ENCODE measurements at places on chromosomes 16 and 17. TPM values are rescaled to one million over a fixed set of nuclear protein-coding genes. Genes with fewer than 3 reads are reported as not detected.

The FOXJ1 gene
- polyA plus RNA-seq = 0.68 TPM

The SLFN5 gene
- polyA plus RNA-seq = 158 TPM

The STX1B gene
- polyA plus RNA-seq = 0.03 TPM

The MLST8 gene
- polyA plus RNA-seq = 30.8 TPM

The FSCN2 gene
- polyA plus RNA-seq = not detected

The CCL15 gene
- not detected for polyA plus RNA-seq

The USP43 gene
- polyA plus RNA-seq = 0.31 TPM

The DCTPP1 gene
- polyA plus RNA-seq = 73.7 TPM

The IGSF6 gene
- polyA plus RNA-seq = 0.32 TPM

The NETO2 gene
- 1.5 TPM for polyA plus RNA-seq

The MT1A gene
- polyA plus RNA-seq = not detected

The LDHD gene
- polyA plus RNA-seq = 0.10 TPM

The MFAP4 gene
- not detected for polyA plus RNA-seq

The SSTR5 gene
- not detected for polyA plus RNA-seq

The CA7 gene
- not detected for polyA plus RNA-seq

The RFWD3 gene
- 20.1 TPM for polyA plus RNA-seq

The DVL2 gene
- 24.0 TPM for polyA plus RNA-seq

The NOXO1 gene
- polyA plus RNA-seq = not detected

The KNOP1 gene
- 11.0 TPM for polyA plus RNA-seq

The SARM1 gene
- polyA plus RNA-seq = 8.5 TPM

The VASN gene
- polyA plus RNA-seq = not detected

The WNK4 gene
- polyA plus RNA-seq = not detected

The NSF gene
- polyA plus RNA-seq = 22.7 TPM

The MT1E gene
- polyA plus RNA-seq = 40.4 TPM

The PIGW gene
- polyA plus RNA-seq = 11.4 TPM

The PDIA2 gene
- polyA plus RNA-seq = not detected

The SLC12A3 gene
- polyA plus RNA-seq = not detected

The BCL6B gene
- 0.09 TPM for polyA plus RNA-seq

The ARHGAP44 gene
- polyA plus RNA-seq = not detected

The SECTM1 gene
- polyA plus RNA-seq = 1.9 TPM

The TMC8 gene
- polyA plus RNA-seq = 139 TPM

The CDH11 gene
- not detected for polyA plus RNA-seq

The KRT23 gene
- not detected for polyA plus RNA-seq

The SOX15 gene
- polyA plus RNA-seq = not detected

The TEN1 gene
- polyA plus RNA-seq = 21.0 TPM

The GPRC5C gene
- not detected for polyA plus RNA-seq

The NOD2 gene
- polyA plus RNA-seq = 1.9 TPM

The SCNN1B gene
- not detected for polyA plus RNA-seq

The KRTAP1-5 gene
- polyA plus RNA-seq = not detected

The SPIRE2 gene
- 0.18 TPM for polyA plus RNA-seq

The HCRT gene
- not detected for polyA plus RNA-seq

The CDH3 gene
- 0.14 TPM for polyA plus RNA-seq

The SLC6A2 gene
- polyA plus RNA-seq = not detected

The KRT27 gene
- polyA plus RNA-seq = not detected

The KRT12 gene
- not detected for polyA plus RNA-seq

The SULT1A2 gene
- polyA plus RNA-seq = not detected

The KRT17 gene
- not detected for polyA plus RNA-seq

The ADGRG3 gene
- not detected for polyA plus RNA-seq
